AG10803 (cell line): ENCODE measurements at places on chromosomes 13 and 19.

- no peak for DNase-seq
These were observed 330.4 kb upstream of the NBEA start for GRCh38 chr13:34611671-34612070.

GRCh38 chr13:111616203-111616602 lies 295.8 kb downstream of the TEX29 start:
- no peak for DNase-seq

DNA sequence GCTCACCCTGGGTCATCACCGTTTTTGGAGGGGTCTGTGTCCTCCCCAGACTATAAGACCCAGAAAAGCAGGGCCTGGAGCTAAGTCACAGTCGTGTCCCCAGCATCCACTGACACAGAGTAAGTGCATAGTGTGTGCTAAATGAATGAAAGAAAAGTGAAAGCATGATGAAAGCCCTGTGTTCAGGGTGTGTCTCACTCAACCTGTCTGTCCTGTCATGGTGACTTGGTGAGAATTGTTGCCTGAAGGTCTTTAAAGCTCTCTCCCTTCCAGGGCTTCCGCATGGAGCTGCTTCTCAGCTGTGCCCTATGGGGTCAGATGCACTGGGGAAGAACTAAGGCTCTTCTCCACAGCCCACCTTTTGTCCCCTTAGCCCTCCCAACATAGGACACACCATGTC lies 20.5 kb upstream of the IGFL1 start:
- no peak for DNase-seq

DNA sequence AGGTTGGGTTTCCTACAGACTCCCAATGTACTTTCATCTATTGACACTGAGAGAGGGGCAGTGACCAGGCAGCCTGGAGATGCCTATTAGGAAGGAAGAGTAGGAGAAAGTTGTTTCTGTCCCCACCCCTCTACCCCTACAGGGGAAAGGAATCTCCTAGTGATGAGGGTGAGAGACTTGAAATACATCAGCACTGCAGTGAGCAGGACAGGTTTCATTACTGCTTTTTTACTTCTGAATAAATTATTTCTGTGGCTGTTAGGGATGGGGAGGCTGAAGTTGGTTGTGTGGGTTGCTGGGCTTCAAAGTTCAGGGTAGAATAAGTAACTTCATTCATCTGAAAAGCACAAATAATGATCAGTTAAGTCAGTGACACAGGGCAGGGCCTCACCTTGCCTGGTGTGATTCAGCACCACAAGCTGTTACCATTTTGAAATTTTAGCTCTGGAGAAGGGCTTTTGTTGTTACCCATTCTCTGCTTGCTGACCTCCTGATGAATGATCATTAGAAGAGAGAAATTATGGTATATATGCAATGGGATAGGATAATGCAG lies 19.3 kb downstream of the CEACAM1 start:
- DNase-seq, result no peak

- peak; percentile 29 for DNase-seq
These were observed 16.7 kb downstream of the SYDE1 start for GRCh38 chr19:15123900-15124299.

- no peak for DNase-seq
These were observed 4.9 kb upstream of the CLEC17A start for GRCh38 chr19:14577885-14578427.

- no peak for DNase-seq
These were observed 9.9 kb downstream of the RFX2 start for GRCh38 chr19:6100284-6100915.

DNA sequence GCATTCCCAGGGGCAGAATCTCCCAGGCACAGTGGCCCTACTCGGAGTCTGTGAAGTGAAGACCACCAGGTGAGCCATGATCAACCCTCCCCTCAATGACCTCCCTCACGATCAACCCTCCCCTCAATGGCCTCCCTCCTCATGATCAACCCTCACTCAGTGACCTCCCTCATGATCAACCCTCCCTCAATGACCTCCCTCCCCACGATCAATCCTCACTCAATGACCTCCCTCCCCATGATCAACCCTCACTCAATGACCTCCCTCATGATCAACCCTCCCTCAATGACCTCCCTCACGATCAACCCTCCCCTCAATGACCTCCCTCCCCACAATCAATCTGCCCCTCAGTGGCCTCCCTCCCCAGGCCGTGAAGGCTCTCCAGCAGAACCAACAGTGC lies 32.1 kb downstream of the SBNO2 start:
- DNase-seq, result no peak

- no peak for DNase-seq
These were observed 185.7 kb downstream of the KATNAL1 start for GRCh38 chr13:30121666-30122065.

DNA sequence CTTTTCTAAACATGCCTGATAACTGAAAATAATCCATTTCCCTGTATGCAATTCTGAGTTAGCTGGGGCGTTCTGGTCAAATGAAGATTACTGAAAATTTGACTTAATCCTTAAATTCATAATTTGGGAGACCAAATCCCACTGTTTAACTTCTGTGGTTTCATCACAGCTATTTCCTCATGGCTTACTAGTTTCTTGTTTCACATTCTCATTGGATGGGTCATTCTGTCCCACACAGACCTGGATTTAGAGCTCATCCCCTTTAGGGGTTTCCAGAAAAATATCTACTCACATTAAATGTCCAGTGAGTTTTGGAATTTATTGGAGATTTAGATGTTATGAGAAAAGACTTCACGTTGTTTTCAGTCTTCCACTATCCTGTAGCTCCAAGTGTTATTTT lies 709.3 kb upstream of the KLHL1 start:
- no peak for DNase-seq

- no peak for DNase-seq
These were observed 10.3 kb upstream of the CNFN start for GRCh38 chr19:42400404-42400803.

- no peak for DNase-seq
These were observed 294.5 kb upstream of the NBEA start for GRCh38 chr13:34647379-34648150.

DNA sequence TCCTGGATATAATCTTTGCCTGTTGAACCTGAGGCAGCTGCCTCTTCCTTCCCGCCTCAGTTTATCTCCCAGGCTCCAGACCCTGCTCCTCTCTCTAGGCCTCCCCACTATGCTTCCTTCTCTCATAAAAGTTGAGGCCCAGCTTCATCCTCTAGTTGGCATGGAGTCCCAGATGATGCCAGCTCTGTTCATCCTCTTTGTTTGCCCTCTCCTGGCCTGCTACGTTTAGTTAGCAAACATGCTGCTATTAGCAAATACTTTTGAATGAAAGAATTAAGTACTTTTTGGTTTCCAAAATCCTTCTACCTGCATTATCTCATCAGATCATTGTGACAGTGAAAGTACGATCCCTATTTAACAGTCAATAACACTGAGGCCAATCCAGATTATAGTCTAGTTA lies 472.5 kb downstream of the COG6 start:
- no peak for DNase-seq

- no peak for DNase-seq
These were observed 771.4 kb upstream of the MIR17HG start for GRCh38 chr13:90576067-90576466.

- DNase-seq, result peak; percentile 69
These were observed 6.1 kb downstream of the BEST2 start for GRCh38 chr19:12757544-12758274.

GRCh38 chr19:1220976-1221903 lies 15.7 kb downstream of the STK11 start:
- peak; percentile 40 for DNase-seq

GRCh38 chr13:30373727-30374126 lies 48.6 kb upstream of the UBE2L5 start:
- no peak for DNase-seq

GRCh38 chr13:51923983-51924539 lies 62.3 kb downstream of the CCDC70 start:
- DNase-seq, result no peak

GRCh38 chr13:30332456-30333143 lies 25.2 kb upstream of the KATNAL1 start:
- no peak for DNase-seq

- no peak for DNase-seq
These were observed 137.9 kb downstream of the KATNAL1 start for GRCh38 chr13:30169442-30169841.

DNA sequence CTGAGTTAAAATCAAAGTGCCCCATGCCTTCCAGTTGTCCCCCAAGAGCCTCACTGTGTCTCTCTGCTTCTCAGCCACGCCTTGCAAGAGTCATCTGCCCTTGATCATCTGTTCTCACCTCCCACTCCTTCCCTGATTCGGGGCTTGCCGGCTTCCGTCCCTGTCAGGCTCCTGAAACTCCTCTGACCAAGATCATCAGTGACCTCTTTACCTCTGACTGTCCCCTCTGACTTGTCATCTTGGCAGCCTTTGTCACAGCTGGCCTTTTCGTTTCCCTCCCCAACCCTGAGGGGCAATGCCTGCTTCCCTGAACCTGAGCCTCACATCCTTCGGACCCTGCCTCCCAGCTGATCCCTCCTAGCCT lies 66.3 kb downstream of the MAP4K1 start:
- no peak for DNase-seq

DNA sequence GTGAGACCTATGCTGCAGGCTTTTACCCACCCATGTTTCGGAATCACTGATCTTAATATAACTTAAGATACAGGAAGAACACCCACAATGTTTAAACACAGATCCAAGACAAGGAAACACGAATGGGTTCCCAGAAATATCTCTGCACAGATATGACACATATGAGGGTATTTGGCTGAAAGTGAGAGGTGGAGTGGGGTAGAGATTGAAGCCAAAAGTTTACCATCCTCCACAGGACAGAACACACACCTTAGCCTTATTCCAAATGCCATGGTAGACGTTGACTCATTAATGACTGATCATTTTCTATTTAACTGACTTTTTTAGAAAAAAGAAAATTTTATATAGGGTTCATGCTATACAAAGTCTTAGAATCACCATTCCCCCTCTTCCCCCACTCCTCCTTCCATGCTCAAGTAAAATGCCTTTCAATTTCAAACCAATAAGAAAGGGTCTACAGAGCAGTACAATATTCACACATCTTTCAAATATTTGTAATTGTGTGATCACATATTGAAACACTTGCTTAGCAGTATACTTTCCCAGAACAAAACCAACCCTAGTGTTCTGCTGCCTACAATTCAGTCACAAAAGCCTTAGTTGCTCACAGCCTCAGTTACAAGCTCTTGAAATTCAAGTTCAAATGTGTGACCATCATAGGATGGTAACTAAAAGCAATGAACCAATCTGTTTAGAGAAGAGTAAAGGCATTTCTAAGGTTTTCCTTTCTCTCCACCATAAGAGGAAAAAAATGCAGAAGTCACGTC lies 11.8 kb upstream of the DOCK9 start:
- no peak for DNase-seq

- no peak for DNase-seq
These were observed 11.3 kb downstream of the DDX39A start for GRCh38 chr19:14407605-14408484.

- no peak for DNase-seq
These were observed 142.8 kb downstream of the KLF12 start for GRCh38 chr13:73991384-73991783.

DNA sequence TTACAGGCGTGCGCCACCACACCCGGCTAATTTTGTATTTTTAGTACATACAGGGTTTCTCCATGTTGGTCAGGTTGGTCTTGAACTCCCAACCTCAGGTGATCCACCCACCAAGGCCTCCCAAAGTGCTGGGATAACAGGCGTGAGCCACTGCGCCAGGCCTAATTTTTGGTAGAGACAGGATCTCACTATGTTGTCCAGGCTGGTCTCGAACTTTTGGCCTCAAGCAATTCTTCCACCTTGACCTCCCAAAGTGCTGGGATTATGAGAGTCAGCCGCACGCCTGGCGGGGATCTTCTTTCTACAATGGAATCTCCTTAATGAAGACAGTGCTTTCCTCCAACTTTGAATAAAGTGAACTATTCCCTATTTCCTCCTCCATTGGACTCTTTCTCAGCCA lies 5.8 kb downstream of the RASIP1 start:
- no peak for DNase-seq

DNA sequence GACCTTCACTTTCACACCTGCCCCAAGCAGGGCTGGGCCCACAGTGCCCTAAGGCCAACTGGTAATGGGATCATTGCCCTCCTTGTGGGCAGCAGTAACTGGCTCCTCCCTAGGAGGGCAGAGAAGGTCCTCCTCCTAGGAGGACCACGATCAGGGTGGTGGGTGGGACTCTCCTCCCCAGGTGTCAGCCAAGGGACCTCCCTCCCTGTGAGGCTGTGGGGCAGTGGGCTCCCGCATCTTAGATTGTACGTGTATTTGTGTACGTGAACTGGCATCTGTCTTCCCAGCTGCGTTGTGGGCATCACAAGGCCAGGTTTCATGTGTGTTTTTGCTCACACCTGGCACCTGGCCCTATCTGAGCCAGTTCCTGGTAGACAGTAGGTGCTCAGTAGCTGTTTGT lies 111.8 kb downstream of the SOX1 start:
- DNase-seq, result no peak
